Activated T-cell treated with anti-CD3 and anti-CD28 coated beads, Interleukin-2, amount 50 U/mL, for 1 hour (primary cell): ENCODE measurements at places on chromosomes 11 and 22.

DNA sequence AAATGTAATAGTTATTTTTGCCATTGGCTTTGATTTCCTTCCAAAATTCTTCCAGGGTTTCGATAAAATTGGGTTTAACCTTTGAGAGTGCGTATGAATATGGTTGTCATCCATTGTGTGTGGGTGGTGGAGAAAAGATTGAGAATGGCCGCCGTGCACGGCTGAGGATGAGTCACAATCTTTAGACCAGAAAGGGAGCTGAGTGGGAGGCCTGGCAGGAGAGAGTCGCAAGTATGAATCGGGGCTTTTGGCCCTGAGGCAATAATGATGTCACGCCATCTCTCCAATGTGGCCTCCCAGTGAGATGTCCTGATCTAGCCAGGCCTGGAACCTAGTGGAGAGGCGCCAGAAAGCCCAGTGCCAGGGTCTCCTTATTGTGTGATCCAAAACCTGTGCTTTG, 33.1 kb upstream of the SMPD1 start:
- DNase-seq, result no peak

- peak; percentile 32 for DNase-seq
These were observed at the start of gene LRRC32 for GRCh38 chr11:76670485-76671236. LRRC32 (minus strand) TSS chr11:76670747; CDS start chr11:76665954, 4,793 bp downstream.

- no peak for DNase-seq
These were observed 20.2 kb upstream of the OR10A5 start for GRCh38 chr11:6825231-6825744.

DNA sequence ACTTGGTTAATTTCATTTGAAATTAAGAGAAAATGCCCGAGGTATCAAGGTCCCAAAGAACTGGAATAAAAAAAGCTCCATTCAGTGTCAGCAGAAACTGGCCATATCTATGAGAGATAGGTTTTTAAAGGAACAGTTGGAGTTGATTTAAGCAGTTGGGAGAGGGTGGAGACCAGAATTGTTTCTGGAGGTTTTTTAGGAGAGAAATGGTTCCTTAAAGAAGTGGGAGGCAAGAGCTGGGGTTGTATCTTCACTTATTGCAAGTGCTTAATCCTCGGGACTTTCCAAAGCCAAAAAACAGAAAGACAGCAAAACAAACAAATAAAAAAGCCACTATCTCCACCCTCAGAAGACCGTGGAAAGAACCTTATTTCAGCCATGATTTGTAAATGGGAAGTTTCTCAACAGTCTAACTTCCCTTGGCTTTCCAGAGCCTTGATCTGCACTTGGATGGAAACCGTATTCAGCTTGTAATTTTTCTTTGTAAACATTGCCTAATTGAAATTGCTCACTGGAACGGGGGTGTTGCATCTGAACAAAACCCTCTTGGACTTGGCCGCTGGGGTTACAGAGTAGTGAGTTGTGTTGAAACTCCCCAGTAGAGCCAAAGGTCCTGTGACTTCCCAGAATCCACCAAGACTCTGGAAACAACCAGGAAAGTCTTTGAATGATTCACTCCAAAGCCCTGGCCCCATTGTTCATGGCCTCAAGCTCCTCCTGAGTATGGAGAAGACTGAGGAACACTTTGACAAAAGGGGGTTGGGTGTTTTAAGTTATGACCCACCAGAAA, 115.6 kb downstream of the SLC1A2 start:
- no peak for DNase-seq

DNA sequence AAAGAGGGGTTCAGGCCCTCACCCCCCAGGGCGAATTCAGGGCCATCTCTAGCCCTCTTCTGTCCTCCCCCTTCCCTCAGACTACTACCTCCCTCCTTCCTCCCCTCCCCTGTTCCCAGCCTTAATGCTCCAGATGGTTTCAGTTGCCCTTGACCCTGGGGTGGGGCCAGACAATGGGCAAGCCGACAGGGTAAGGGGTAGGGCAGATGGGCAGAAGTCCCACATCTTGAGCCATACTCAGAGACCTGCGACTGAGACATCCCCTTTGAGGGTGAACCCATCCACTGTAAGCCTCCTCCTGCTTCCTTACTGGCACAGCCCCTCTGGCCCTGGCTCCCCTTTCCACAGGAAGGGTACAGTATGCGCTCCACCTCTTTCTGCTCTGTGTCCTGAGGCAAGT, 1.9 kb downstream of the RHBDD3 start:
- DNase-seq, result no peak

- no peak for DNase-seq
These were observed 18.2 kb downstream of the SLC5A4 start for GRCh38 chr22:32236970-32237369.

- no peak for DNase-seq
These were observed 5.3 kb upstream of the KCNQ1OT1 start for GRCh38 chr11:2704896-2705606.

DNA sequence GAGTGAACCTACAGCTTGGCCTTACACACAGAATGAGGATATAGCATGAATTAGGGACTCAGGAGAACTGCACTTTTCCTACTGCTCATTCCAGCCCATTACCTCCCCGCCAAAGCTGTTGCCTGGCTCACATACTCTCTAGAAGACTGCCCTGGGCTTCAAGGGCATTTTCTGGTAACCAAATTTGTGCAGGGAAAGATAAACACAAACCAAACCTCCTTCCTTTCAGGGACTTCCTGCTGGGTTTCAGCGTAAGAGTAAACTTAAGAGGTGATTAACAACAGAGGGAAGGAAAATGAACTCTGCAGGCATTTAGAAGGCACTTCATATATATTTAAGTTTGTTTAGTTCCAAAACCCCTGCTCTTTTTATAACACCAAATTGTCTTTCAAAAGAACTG, 194.9 kb downstream of the SWAP70 start:
- DNase-seq, result no peak

- peak; percentile 72 for DNase-seq
These were observed 58.2 kb upstream of the FTH1 start for GRCh38 chr11:62025487-62026105.

- no peak for DNase-seq
These were observed 77.6 kb downstream of the LIF start for GRCh38 chr22:30169002-30169401.

DNA sequence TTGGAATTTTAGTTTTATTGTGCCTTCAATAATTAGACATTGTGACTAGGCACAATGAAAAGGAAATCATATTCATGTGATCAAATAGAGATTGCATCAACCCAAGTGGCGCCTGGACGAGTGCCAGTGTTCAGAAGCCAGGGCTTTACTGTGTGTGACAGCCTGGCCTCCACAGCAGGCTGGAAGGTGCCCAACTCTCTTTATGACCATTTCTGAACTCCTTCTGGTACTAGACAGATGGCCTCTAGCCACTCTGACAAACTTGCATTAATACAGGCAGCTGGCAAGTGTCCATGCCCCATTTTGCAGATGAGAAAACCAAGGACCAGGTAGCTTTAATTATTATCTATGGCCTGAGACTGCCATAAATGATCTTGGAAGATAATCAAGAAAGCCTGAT, 8.3 kb upstream of the POU2AF1 start:
- DNase-seq, result no peak

- no peak for DNase-seq
These were observed 46.0 kb downstream of the DENND5A start for GRCh38 chr11:9219115-9219514.

- no peak for DNase-seq
These were observed 12.9 kb downstream of the SFI1 start for GRCh38 chr22:31509061-31509762.

DNA sequence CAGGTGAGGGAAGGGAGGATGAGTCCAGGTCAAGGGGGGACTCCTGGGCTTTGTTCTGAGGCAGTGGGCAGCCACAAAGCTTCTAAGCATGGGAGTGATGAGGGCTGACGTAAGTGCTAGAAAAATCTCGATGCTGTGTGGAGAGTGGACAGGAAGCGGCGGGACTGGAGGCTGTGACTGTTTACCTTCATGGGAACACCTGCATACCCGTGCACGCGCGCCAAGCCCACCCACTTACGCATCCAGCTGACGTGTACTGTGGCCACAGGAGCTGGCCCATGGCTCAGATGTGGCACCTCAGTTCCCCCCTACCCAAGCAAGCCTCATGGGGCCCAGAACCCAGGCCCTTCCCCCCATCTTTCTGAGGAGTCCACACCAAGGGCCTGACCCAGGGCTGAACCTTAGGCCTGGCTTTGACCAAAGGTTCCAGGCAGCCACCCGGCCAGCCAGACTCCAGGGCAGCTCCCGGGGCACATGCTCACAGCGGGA, 14.0 kb downstream of the MYRF start:
- DNase-seq, result no peak

GRCh38 chr11:27848423-27848822, 148.2 kb upstream of the BDNF start:
- DNase-seq, result no peak

DNA sequence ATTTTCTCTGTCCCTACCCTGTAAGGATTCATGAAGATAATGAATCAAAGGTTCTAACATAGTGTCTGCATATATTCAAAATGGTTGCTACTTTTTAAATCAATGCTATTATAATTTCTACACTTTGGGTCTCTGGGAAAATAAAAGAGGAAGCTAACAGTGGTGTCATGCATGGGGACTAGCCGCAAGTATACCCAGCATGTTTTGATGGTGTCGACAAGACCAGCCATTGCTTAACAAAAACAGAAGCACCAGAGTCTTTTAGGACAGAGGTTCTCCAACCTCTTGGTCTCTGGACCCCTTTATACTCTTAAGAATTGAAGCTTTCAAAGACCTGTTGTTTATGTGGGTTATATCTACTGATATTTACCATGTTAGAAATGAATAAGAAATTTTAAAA, 37.8 kb downstream of the RNF141 start:
- no peak for DNase-seq

DNA sequence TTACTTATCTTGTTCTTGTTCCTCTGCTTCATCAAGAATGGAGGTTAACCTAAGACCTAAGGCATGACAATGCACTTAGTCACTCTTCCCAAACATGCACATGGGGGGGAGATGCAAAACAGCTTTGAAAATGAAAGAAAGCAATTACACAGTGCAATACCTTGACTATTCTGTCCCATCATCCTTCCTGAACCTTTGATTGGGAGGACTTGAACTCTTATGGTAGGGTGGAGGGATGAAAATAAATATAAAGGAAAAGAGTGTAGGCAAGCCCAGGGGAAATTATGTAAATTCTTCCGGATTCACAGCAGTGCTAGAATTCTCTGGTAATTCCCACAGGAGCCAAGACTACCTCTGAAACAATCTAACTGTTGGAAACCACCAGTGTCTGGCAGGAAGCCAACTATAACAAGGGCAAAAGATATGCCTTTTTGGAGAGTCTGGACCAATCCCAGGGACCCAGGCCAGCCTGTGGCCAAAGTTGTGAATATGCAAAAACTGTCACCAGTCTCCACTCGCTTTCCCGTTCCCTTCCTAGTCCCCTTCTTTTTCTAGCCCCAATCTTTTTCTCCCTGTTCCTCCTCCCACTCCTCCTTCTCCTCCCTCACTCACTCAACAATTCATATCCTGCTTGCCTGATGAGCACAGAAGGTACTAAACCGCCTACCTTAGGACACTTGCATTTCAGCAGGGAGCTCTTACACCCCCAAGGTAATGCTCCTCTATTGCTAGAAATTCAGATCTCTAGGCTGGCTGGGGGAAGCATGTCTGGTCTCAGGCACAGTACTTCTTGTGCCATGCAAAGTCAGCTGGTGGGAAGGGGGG, 2.5 kb upstream of the RCN1 start:
- DNase-seq, result no peak

GRCh38 chr22:47902646-47903180, 1140.3 kb downstream of the TBC1D22A start:
- no peak for DNase-seq

- no peak for DNase-seq
These were observed 38.7 kb downstream of the KCNJ1 start for GRCh38 chr11:128828350-128828749.

DNA sequence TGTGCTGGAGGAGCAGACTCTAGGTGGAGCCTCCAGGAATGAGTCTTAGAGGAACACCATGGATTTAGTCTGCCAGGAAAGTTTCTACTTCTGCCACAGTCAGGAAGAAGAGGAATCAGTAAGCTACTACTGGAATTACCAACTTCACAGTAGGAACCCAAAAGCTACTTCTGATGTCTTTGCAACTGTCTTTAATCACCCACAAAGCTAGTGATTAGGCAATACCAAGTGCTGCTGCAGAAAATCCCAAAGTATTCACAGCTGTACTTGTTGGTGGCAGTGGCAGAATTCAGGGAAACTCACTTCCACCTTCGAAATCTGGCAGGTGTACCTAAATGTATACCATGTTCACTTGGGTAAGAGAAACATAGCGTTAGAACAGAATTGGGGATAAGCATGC, 264.5 kb upstream of the SORL1-AS1 start:
- DNase-seq, result no peak

GRCh38 chr22:48314073-48314472, 1513.6 kb downstream of the BRD1 start:
- DNase-seq, result no peak

GRCh38 chr11:69009441-69010211, 3.4 kb downstream of the MRGPRF start:
- no peak for DNase-seq

DNA sequence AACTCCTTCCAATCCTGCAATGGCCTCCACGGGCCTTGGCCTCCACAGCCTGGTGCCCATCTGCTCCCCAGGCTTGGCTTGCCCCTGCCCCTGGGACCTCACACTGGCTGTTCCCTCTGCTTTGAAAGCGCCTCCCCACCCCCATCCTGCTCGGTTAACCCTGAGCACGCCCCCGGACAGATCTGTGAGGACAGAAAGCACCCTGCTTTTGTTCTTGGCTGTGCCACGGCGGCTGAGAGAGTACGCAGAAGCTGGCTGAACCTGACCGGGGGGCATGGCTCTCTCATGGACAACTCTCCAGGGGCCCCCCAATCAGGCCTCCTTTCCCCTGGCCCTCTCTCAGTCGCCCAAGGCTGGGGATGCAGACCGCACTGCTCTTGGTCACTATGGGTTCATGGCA, 20.2 kb upstream of the RASL10A start:
- DNase-seq, result no peak

- no peak for DNase-seq
These were observed 1595.5 kb upstream of the TENM4 start for GRCh38 chr11:81036168-81036870.

DNA sequence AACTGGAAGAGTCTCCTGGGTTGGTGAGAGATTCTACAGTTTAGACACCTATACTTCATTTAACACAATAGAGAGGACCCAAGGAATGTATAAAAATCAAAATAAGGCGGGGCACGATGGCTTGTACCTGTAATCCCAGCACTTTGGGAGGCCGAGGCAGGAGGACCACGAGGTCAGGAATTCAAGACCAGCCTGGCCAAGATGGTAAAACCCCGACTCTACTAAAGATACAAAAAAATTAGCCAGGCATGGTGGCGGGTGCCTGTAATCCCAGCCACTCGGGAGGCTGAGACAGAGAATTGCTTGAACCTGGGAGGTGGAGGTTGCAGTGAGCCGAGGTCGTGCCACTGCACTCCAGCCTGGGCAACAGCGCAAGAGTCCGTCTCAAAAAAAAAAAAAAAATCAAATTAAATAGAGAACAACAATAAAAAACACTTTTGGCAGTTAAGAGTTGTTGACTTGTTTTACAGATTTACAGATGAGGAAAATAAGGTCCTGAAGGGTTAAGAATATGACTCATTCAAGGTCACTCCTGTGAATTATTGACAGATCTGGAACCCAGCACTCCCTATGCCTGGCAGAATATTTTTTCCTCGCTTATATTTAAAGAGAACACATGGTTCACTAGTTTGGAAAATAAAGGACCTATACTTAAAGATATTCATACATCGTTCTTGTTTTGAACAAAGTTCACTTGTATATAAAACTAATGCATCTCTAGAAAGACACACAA, 5.2 kb downstream of the LGR4 start:
- no peak for DNase-seq

GRCh38 chr11:73396985-73397384, 20.8 kb downstream of the RELT start:
- no peak for DNase-seq
